NCI-H187 treated with DMSO at 0.1 percent for 48 hours (cell line): ENCODE measurements at places on chromosomes 3 and 15.

- DNase-seq, result no peak
Measured at GRCh38 chr3:120742849-120743365, 363 bp downstream of the GTF2E1 start.

DNA sequence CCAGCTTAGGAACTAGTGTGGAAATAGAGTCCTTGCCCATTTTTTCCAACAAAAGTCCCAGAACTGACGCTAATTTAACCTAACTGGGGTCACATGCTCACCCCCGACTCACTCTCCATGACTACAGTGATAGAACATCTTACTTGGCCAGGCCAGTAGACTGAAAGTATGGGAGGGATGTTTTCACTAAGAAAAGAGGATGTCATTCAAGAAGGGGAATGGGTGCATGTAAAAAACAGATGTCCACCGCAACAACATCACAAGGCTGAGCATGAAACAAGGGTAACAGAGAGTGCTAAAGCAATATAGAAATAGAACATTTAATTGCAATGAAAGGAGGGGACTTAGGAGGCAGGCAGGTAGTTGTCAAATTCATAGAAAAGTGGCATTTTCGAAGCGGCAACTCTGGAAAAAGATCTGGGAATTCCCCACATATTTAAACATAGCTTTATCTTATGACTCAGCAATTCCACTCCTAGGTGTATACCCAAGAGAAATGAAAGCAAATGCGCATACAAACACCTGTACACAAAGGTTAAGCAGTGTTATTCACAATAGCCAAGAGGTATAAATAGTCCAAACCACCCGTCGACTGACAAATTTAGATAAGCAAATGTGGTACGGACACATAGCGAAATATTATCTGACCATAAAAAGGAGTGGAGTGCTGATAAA, 41.1 kb upstream of the UBE2E2 start:
- no peak for DNase-seq

DNA sequence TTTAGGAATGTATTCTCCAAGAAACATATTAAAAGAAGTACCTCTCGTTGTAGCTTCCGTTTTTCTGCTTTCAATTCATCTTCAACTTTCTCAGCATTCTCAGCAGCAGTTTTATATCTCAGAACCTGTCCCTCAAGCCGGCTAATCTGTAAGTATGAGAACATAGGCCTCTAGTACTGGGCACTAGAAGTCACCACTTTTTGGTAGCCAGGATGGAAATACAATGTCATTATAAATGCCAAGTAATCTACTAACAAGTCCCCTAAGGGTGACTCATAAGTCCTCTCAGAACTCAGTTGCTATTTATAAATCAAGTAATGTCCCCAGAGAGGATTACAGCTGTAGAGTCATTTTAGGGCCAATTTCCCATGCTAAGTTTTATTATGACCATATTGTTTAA, 61.1 kb downstream of the MLH1 start:
- DNase-seq, result no peak

- no peak for DNase-seq
Measured at GRCh38 chr3:24060055-24060454, 115.0 kb downstream of the NR1D2 start.

- DNase-seq, result no peak
Measured at GRCh38 chr15:52794665-52795463, 4.7 kb upstream of the ONECUT1 start.

DNA sequence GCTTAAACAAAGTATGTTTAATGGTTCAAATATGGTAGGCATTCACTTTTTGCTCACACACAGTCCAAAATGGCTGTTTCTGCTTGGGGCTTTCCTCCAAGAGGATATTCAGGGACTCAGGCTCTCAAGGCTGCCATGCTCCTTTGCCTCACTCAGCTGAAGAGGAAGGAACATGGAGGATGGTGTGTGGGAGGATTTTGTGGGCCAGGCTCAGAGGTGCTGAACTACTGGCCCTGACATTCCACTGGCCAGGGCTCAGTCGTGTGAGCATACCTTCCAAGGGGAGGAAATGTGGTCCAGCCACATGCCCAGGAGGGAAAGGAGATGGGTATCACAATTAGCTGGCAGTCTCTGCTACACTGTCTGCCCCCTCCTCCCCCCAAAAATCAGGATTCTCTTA, 8.7 kb downstream of the PXYLP1 start:
- DNase-seq, result no peak

GRCh38 chr3:14265246-14265962, 86.8 kb downstream of the LSM3 start:
- no peak for DNase-seq
